Activated naive CD4-positive, alpha-beta T cell (primary cell): ENCODE measurements at places on chromosomes 1 and 21.

DNA sequence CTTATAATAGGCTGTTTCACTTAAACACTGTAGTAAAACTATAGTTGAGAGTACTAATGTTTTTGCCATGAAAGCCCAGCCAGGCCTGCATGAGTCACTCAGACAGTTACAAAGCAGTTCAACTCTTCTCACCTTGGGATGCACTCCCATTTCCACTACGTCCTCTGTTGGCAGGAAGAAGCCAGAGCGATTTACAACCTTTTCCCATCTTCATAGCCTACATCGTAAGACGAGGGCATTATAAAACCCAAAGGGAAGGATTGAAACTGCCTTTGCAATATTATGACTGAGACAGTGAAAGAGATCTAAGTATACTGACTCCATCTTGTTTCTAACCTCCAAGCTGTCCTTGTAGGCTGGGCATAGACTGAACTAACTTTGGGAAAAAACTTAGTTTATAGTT is 71.8 kb upstream of the CSF1 start:
- no peak for DNase-seq

DNA sequence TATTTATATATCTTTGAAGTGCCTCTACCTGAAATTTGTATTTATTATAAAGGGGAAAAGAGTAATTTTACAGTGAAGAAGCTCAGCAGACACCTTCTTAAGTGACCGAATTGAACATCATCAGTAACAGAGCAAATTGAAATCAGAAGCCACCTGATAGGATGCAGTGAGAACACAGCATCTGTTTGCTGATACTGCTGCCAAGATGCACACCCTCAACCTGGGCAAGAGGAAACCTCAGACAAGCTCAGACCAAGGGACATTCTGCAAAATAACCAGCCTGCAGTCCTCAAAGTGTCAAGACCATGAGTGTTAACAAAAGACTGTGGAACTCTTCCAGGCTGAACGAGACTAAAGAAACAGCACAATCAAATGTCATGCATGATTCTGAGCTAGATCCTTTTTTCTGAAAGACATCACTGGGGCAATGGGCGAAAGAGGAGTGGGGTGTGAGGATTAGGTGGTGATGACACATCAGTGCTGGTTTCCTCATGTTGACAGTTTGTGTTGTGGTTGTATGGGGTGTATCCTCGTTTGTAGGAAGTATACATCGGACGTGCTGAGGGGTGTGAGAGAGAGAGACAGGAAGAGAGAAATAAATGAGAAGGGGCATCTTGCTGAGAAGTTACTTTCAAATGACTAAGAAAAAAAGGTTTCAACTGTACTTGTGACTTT is 103.7 kb downstream of the ABCA4 start:
- no peak for DNase-seq

GRCh38 chr1:25428475-25429166 is 2.1 kb upstream of the MACO1 start:
- no peak for DNase-seq

DNA sequence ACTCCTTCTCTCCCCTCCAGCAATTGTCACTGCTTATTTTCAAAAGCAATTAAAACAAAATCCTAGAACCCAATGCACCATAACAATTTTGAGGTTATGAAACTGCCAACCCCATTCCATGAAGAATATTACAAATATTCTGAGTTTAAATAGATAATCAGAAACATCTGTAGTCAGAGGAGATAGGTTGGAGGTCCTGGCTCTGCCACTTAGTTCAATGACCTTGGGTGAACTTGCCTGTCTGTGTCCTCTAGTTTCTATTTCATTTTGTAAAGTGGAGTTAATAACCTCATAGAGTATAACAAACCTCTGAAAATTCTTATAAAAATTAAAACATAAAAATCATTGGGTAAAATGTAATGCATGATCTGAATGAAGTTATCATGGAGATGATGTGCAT is 164.6 kb downstream of the KCTD3 start:
- no peak for DNase-seq

GRCh38 chr21:26982767-26983166 is 15.9 kb upstream of the ADAMTS5 start:
- no peak for DNase-seq

DNA sequence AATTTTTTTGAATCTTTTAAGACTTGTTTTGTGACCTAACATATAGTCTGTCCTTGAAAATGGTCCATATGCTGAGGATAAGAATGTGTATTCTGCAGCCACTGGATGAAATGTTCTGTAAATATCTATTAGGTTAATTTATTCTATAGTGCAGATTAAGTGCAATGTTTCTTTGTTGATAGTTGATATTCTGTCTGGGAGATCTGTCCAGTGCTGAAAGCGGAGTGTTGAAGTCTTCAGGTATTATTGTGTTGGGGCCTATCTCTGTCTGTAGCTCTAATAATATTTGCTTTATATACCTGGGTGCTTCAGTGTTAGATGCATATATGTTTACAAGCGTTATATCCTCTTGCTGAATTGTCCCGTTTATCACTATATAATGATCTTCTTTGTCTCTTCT is 7.7 kb upstream of the KLHL12 start:
- no peak for DNase-seq

- no peak for DNase-seq
Observed at GRCh38 chr1:27136236-27136551, 18.7 kb downstream of the SLC9A1 start.

GRCh38 chr1:94061513-94062443 is 59.2 kb downstream of the ABCA4 start:
- no peak for DNase-seq

- DNase-seq, result no peak
Observed at GRCh38 chr21:35724156-35724555, 336.2 kb downstream of the SETD4 start.

DNA sequence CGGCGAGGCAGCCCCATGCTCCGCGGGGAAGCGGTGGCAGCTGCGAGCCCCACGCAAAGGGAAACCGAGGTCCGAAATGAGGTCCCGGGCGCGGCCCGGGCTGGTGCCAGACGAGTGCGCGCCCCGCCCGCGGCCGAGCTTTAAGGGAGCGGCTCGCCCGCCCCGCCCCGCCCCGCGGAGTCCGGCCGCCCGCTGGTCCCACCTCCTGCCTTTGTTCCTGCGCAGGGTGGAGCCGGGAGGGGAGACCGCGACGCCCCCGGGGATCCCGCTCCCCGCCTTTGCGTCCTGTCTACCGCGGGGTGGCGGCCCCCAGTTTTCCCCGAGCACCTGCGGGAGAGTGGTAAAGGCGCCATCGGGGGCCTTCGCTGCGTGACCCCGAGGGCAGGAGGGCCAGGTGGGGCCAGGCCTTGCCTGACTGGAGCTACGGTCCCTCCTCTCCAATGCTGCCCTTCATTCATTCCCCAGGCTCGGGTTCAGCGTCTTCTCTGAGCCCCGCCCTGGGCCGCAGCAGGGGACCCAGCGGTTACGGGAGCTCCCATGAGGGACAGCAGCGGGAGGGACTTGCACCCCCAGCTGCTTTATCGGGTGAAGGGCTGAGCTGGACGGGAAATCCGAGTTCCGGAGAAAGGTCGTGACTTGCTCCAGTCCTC is at the start of gene HES2:
HES2 (minus strand) TSS at position 116 of the 650 bp plus-strand sequence; CDS start at position 17, 99 bp downstream.
- no peak for DNase-seq

GRCh38 chr1:245197911-245198379 is 43.2 kb downstream of the KIF26B start:
- no peak for DNase-seq

- DNase-seq, result peak; percentile 39
Observed at GRCh38 chr1:223683586-223684487, 18.3 kb upstream of the CAPN8 start.

DNA sequence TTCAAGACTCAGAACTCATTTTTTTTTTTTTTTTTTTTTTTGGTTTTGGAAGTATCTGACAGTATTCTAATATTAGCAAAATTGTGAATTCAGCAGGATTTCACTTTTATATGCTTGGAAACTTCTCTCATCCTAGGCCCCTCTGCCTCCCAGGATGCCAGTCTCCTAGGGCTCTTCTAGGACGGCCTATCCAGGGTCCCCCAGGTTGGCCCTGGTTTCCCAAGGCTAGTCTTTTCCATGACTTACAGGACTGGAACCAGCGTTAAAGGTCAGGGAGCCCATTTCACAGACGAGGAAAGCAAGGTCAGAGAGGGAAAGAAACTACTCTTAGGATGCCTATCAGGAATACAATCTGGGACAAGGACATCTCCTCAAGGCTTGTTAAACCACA is 412.5 kb downstream of the PTPRU start:
- no peak for DNase-seq

GRCh38 chr1:164716992-164717703 is 158.2 kb downstream of the PBX1 start:
- no peak for DNase-seq

- DNase-seq, result no peak
Observed at GRCh38 chr1:84366786-84367185, 31.5 kb upstream of the DNASE2B start.

- no peak for DNase-seq
Observed at GRCh38 chr1:44642255-44642654, 32.0 kb downstream of the TMEM53 start.

DNA sequence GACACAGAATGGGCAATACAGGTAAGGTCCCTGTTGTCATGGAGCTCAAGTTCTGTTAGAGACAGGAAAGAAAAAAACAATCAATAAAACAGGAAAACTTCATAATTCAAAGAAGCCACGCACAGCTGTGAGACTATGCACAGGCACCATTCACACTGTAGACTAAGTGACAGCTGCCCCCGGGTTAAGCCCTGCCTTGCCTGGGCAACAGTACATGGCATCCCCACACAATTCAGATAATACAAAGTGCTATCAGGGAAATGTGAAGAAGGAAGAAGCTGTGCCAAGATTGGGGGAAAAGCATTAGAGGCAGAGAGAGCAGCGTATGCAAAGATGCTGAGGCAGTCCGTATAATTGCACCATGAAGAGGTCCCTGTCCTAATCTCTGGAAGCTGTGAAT is 9.0 kb upstream of the KCNE2 start:
- DNase-seq, result no peak
